ENCODE measurements at places on chromosomes 3 and 15.

DNA sequence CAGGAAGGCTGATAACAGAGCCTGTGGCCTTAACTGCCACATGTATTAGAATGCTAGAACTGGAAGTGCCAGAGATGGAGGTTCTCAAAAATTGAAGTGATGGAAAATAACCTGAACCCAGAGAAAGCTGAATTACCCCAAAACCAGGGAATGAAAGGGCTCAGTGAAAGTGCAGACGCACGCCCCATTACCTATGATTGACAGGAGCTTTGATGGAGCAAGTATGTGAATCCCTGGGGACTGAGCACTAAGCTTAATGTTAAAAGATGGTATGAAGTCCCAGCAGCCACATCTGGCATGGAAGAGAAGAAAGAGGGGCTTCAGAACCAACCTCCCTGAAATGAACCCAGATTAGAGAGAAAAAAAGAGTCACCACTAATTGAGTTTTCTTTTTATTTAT lies 118.4 kb upstream of the FHIT start:
- no peak for DNase-seq

DNA sequence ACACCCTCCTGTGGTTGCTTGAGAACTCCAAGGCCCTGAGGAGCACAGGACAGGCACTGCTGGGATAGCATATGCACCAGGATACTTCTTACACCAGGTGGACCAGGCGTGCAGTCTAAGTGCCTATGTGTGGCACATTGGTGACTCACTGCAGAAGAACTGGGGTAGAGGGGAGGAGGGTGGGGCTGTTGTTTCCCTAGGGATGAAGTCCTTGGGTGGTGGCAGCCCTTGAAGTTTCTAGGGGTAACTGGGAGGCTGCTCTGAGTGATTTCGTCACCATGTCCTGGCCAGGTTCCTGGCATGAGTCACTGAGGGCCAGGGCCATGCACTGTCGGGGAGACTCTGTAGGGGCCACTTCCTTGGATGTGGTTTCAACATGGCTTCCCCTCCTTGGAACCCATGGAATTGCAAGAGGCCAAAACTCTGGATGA lies 15.9 kb downstream of the MYZAP start:
- no peak for DNase-seq

- no peak for DNase-seq
Measured at GRCh38 chr3:56468184-56469106, at the start of gene ERC2. ERC2 (minus strand) TSS chr3:56468467.

- DNase-seq = no peak
Measured at GRCh38 chr3:20310629-20311028, 124.6 kb upstream of the SGO1 start.

- DNase-seq = no peak
Measured at GRCh38 chr3:10274601-10275000, 18.1 kb downstream of the GHRL start.

GRCh38 chr3:149839896-149840295 lies 26.9 kb downstream of the RNF13 start:
- no peak for DNase-seq

DNA sequence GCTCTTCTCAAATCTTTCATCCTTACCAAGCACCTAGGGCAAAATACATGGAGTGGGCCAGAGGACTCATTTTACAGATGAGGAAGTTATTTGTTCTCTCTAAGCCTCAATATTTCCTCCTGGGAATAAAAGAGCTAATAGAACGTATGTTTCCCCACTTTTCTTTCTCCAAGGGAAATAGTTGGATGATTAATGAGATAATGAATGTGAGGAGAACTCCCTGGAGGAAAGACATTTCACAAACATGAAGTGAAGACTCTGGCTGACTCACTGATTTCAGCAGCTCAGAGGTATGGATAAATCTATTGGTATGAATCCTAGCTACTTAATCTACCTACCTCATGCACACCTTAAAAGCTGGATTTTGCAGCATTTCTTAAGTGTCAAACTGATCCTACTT lies 98.4 kb downstream of the ECT2 start:
- DNase-seq = no peak

GRCh38 chr15:74172701-74173379 lies 670 bp upstream of the ISLR start:
- no peak for DNase-seq

- no peak for DNase-seq
Measured at GRCh38 chr15:27731776-27732175, 367.3 kb downstream of the OCA2 start.

- peak; percentile 42 for DNase-seq
Measured at GRCh38 chr15:68783226-68784058, 37.3 kb downstream of the ANP32A start.

GRCh38 chr15:88912500-88912921 lies 668 bp downstream of the MFGE8 start:
- DNase-seq = no peak

- DNase-seq = no peak
Measured at GRCh38 chr3:12443781-12444522, 40.3 kb upstream of the TSEN2 start.

- DNase-seq = no peak
Measured at GRCh38 chr15:75827691-75828090, 15.6 kb upstream of the UBE2Q2 start.

DNA sequence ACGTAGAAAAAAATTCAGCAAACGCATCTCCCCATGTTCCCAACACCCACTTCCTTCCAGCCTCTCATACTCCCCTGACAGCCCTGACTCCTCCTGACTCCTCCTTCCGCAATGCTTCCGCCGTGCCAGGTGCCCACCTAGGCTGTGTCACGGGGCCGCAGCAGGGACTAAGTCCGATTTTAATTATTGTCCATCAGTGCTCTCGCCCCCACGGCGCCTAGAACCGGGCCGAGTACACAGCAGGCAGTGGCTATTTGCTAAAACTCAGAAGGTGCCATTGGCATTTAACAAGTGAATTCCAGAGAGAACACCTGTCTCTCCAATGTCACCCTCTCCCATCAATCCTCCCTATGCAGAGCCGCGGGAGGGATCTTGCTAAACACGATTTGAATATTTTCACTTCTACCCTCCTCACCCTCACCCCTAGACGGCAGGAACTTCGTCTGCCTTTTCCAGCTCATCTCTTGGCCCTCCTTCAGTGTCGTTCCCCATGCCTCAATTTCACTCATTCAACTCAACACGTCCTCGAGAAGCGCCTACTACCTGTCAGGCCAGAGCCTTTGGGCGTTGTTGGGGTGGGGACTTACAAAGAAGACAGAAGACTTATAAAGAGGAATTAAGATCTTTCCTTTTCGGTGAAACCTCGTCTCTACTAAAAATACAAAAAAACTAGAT lies 11.5 kb upstream of the SHF start:
- DNase-seq = no peak

DNA sequence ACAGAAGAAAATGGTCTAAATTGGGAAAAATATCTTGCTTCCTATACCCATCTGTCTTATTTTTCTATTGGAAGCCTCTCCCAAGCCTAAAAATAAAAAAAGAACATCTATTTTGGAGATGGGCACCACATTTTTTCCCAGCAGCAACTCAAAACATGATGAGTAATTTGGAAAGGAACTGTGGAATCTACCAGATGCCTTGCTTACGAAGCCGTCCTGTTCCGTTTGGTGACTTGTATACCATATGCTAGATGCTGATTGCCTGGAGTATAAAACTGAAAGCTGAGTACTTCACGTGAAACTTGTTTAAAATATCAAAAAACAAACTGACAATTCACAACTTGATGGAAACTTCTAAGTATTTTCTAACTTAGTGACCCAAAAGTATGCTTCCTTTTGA lies 491.0 kb downstream of the ROBO2 start:
- no peak for DNase-seq

DNA sequence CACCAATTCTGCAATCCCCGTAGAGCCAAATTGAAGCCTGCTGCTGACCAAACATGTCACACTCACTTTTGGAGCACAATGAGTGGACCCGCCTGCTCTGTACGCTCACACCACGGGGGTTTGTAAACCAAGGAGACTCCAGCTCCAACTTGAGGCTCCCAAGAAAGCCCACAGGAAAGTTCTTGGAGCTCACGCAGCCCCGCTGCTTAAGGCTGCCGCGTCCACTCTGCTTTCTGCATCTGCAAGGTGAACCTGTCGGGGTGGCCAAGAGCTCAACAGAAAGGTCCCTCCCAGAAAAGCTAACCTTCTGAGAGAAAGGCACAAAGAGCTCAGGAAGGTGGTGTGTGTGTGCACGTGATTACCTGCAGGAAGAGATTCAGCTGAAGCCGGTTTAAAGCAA lies 94.9 kb downstream of the PCSK6 start:
- no peak for DNase-seq

DNA sequence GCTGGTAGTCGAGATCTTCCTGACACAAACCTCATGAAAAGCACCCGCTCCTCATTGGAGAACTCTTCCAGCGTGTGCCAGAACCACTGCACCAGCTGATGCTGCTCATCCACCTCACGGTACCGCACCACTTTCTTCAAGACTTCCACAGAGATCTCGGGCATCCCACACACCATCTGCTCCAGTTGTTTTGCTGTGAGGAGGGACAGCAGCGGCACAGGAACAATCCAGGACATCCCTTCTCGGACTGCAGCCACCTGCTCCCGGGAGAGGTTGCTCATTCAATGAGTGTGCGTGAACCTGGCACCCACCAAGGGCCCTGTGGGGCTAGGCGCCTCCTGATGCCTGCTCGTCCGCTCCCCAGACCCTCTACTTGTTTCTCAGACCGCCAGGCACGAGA lies 15.1 kb downstream of the FBXL22 start:
- DNase-seq = no peak

DNA sequence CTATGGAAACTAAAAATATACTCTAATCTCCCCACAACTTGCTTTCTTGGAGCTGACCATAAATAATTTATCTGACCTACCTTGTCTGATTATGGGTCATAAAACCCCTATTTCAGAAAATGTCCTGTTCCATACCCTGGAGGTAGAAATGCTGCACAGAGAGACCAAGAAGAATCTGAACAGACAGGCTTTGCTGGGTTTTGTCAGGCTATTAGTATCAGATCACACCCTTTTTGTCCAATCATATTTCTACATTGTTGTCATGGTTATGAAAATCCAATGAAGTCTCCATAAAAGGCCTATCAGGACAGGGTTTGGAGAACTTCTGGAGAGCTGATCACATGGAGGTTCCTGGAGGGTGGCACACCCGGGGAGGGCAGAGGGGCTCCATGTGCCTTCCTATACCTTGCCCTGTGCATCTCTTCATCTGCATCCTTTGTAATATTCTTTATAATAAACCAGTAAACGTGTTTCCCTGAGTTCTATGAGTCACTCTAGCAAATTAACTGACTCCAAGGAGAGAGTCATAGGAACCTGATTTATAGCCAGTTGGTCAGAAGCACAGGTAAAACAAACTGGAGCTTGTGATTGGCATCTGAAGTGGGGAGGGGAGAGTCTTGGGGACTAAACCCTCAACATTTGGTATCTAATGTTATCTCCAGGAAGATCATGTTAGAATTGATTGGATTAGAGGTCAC lies 58.1 kb downstream of the NGLY1 start:
- DNase-seq = no peak

GRCh38 chr3:67863869-67864268 lies 209.5 kb upstream of the SUCLG2 start:
- no peak for DNase-seq

GRCh38 chr15:73683777-73684580 lies at the start of gene CD276:
CD276 (plus strand) TSS chr15:73684383; CDS start chr15:73699640, 15,257 bp downstream.
- DNase-seq = no peak

DNA sequence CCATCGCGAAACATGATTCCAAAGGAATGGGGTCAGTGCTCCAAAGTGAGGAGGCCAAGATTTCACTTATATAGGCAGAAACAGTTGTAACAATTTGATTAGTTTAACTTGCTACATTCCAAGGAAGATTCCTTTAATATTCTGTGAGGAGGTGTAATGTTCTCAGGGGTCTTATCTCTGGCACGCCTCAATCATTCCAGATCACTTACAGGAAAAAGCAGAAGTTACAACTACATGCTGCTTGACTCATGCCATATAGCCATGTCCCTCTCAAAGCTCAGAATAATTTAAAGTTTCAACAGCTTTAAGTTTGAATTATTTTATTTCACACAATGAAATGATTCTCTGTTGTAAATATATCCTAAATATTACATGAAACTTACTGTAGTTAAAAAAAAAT lies 3.5 kb upstream of the FYTTD1 start:
- DNase-seq = no peak

- DNase-seq = no peak
Measured at GRCh38 chr15:50977162-50977561, 68.7 kb downstream of the AP4E1 start.

- DNase-seq = no peak
Measured at GRCh38 chr15:68668926-68669600, 90.3 kb downstream of the CORO2B start.

GRCh38 chr3:157388976-157389375 lies 47.7 kb upstream of the PTX3 start:
- DNase-seq = no peak

DNA sequence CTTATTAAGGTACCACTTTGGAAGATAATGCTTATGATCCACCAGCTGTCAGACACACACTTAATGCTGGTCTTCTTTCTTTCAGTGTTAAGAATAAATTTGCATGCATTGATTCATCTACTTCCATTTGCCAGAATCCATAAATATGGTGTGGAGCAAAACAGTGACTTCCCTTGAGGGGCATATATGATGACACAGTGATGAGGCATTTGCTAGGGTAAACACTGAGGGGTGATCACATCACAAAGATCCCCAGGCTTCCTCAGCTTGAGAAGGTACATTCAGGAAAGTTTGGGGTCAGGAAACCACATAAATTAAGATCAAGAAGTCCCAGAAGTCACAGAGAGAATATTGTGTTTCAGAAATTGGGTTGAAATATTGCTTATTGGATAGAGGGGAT lies 9.9 kb upstream of the ZBED2 start:
- DNase-seq = no peak

DNA sequence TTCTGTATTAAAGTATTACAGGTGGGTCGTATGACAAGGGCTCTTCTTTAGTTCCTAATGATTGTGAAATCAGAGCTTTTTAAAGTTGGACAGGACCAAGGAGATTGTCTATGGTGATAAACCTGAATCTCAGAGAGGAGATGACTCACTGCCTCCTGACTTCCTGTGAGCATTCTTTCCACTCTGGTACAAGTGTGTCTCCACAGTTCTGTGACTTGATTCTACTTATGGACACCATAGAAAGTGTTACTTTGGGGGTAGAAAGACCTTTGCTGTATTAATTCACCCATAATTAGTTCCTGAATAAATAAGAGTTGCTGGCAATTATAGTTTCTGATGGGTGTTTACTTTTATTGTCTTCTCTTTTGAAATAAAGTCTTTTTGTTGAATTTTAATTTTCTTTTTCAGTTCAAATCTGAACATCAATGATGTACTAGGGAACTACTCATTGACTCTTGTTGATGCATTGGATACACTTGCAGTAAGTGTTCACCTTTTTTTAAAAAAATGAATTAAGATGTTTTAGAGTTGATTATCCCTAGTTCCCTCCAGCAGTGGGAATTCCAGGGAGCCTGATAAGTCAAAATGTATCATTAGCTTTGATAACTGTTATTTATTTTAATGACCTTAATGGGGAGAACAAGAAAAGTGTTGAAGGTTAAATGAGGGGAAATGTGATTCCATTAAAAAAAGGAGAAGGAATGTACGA lies 7.4 kb downstream of the EDEM1 start:
- DNase-seq = no peak
